Epithelial cell of esophagus (primary cell): ENCODE measurements at places on chromosomes 5 and 9.

GRCh38 chr9:131530546-131530919, 530 bp downstream of the UCK1 start:
- peak; percentile 32 for DNase-seq

DNA sequence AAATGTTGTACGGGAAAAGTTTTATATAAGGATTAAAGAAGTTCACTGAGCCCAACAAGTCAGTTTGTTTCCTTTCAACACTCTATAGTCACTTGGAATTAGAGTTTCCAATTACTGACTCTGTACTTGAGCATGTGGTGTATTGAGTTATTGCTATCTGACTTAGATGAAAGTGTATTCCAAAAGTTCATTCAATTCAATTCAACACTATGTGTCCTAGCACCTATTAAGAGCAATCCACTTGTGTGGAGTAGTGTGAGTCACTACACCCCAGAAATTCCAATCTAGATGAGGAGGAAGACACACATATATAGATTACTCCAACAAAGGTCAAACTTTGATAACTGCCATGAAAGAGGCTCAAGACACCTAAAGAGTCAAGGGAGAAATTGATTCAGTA, 98.2 kb upstream of the SLCO6A1 start:
- no peak for DNase-seq

GRCh38 chr9:70117835-70118319, 74.2 kb downstream of the MAMDC2 start:
- DNase-seq = peak; percentile 50

DNA sequence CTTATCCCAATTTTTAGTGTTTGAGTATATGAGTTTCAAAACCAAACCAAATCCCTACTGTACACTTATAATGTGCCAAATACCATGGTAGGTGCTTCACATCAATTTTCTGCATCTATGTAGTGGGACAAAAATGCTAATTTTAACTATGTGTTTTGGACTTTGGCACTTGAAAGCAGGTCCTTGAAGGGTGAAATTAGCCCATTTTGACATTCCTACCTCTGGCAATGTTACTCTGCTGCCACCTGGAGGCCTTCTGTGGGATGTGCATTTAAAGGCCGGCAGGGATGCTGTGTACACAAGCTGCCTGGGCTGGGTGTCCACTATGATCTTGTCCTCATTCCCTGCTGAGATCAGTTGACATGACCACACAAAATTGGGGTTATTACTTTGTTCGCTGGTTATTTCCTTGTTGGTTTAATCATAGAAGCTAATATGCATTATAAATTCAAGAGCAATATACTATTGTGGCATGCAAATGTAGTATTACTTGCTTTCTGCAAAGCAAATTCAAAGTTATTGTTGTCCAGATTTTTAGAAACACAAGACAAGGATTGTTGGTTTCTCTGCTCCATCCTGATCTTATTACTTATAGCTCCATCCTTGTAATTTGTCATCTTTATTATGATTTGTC, 166.8 kb downstream of the ARHGEF28 start:
- peak; percentile 80 for DNase-seq

DNA sequence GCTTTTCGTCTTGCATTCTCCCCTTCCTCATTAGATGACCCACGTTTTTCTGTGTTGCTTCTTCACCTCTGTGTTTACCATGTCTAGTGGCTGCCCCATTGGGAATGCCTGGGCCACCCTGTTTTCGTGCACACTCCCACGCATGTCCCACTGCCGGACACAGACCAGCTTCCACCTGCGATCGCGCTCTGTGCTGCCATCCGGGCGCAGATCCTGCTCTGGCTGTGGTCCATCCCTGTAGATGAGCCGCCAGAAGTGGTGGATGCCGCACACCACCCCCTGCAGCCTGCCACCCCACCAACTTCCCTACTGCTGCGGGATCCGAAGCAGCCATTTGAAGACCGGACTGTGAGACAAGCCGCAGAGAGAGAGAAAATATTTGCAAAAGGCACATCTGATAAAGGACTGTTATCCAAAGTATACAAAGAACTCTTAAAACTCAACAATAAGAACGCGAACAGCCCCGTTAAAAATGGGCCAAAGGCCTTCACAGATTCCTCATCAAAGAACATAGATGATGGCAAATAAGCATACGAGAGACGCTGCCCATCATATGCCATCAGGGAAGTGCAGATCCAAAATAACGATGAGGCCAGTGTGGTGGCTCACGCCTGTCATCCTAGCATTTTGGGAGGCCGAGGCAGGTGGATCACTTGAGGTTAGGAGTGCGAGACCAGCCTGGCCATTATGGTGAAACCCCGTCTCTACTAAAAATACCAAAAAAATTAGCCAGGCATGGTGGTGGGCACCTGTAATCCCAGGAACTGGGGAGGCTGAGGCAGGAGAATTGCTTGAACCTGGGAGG, 163.7 kb downstream of the COL23A1 start:
- DNase-seq = no peak

GRCh38 chr5:65651144-65651543, 26.3 kb downstream of the SHLD3 start:
- DNase-seq = no peak

DNA sequence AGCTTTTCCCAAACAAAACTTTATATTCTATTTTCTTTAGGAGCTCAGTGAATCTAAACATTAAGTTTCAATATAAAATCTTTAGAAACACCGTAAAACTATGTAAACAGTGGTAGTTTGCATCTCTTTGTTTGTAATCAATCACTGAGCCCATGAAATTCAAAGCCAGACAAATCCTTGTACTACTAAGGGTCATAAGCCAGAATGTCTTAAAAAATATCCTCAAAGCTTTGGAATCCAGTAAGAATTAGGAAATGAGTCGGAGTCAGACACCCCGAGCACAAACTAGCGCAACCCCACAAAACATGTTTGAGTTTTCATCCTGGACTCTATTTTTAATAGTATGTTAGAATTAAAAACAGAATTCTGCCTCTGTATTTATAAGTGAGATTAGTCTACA, 153.8 kb downstream of the HSPA4 start:
- no peak for DNase-seq
